ENCODE measurements at places on chromosomes 2 and 18.

DNA sequence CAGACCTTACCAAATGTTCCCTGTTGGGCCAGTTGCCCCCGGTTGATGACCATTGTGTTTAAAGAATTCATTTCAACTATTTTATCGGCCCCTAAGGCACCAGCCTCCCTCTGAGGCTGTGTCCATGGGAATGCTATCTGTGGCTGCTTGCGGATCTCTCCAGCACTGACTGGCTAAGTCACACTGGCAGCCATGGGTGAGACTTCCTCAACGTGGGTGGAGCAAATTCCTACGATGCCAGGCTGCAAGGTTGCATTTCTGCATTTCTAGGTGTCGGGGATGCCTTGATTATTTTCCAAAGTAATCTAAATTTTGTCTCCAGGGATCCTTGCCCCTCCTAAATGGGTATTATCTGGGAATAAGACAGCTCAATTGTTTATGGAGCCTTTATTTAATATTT is 6.2 kb downstream of the CXCR4 start:
- no peak for DNase-seq

DNA sequence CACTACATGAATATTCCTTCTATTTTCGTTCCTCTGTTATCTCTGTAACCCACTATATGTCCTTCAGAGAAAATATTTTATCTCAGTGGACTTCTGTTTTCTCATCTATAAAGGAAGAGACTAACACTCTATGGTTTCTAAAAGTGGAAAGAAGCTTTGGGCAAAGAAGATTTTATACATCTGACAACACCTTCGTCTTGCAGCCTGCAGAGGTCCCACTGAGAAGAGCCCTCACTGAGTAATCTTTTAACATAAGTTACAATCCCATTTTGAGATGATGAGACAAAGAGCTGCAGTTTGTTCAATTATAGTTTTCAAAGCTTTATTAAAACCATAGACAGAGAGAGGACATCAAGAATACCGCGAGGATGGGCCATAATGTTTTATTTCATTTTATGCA is 28.7 kb downstream of the XIRP2 start:
- no peak for DNase-seq

DNA sequence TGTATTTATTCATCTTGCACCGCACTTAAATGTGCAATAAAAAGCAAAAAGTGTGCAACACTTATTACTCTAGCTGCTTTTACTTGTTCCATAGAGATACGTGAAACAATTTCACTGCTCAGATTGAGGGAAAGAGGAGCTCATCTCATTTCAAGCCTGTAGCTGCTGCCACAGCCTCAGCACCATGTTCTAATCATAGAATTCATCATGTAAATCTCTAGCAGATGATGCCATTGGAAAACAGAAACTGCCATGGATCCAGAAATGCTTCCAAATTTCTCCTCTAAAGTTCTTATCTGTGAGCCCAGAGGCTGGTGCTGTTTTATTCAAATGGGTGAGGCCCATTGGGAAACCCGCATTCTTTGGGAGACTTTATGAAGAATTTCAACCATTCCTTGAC is 2.0 kb downstream of the CDC42EP3 start:
- no peak for DNase-seq

GRCh38 chr2:36330473-36331395 is 24.8 kb upstream of the CRIM1 start:
- DNase-seq: no peak

DNA sequence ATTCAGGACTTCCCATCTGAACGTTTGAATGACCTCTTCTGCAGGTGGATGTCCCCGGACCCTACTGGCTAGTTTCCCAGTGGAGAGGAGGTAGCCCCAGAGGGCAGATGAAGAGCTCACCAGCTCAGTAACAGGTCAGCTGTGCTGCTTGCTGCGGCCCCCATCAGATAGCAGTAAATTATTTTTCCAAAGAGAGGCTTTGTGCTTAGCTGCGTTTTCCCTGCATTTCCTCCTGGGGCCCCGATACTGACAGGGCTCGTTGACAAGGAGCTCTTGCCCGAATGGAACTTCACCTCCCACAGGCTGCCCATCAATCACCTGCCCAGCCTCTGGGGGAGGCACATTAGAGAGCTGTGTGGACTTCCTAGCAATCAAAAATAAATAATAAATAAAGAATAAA is 185.8 kb downstream of the DOK6 start:
- no peak for DNase-seq
